ENCODE measurements at places on chromosomes 5 and 9.

DNA sequence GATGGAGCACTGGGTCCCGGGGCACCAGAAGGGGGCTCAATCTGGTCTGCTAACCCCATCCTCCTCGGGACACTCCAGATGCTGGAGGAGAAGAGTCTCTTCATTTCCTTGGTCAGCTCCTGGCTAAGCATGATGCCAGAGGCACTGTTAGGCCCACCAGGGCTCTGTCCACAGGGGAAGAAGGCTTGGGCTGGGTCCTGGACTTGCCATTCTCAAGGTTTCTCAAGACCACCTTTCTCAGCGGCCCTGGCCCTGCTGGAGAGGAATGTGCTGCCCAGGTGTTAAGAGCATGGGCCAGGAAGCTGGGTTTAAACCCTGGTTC is 7.9 kb downstream of the SH2D3C start:
- no peak for DNase-seq

GRCh38 chr5:135491038-135491551 is 38.9 kb upstream of the TIFAB start:
- DNase-seq, result no peak

DNA sequence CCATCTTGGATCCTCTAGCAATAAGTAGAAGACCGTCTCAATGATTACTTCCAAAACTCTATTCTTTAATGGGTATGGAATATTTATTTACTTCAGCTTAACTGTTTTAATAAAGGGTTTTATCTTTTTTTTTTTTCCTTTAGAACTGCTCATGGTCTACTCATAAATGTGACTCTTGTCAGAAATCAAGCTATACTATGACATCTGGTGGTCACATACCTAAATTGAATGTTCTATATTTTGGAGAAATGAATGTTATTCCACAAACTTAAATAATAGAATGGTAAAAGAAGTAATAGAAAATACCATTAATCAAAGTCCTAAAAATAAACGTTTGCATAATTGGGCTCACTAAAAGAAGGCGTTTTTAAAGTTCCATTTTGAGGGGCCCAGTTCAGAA is 131.2 kb upstream of the PLCXD3 start:
- DNase-seq, result no peak

DNA sequence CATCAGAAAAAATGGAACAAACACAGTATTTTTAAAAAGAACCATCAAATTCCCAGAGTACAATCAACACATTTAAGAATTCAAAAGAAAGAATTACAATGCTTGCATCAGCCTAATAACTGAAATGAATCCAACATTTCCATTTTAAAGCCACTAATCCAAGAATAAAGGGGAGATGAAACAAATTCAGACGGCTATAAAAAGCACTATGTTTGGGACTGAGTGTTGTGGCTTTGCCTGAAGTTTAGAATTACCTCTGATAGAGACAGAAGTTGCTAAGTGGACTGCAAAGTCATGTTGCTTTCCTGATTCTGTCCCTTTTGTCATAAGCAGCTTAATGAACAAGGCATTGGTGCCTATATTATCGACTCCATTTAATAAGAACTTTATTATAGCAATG is 135.4 kb upstream of the RGMB start:
- no peak for DNase-seq

- DNase-seq, result no peak
Measured at GRCh38 chr9:105320568-105320967, 76.1 kb downstream of the SLC44A1 start.

GRCh38 chr5:157137691-157138090 is 5.0 kb downstream of the MED7 start:
- no peak for DNase-seq

DNA sequence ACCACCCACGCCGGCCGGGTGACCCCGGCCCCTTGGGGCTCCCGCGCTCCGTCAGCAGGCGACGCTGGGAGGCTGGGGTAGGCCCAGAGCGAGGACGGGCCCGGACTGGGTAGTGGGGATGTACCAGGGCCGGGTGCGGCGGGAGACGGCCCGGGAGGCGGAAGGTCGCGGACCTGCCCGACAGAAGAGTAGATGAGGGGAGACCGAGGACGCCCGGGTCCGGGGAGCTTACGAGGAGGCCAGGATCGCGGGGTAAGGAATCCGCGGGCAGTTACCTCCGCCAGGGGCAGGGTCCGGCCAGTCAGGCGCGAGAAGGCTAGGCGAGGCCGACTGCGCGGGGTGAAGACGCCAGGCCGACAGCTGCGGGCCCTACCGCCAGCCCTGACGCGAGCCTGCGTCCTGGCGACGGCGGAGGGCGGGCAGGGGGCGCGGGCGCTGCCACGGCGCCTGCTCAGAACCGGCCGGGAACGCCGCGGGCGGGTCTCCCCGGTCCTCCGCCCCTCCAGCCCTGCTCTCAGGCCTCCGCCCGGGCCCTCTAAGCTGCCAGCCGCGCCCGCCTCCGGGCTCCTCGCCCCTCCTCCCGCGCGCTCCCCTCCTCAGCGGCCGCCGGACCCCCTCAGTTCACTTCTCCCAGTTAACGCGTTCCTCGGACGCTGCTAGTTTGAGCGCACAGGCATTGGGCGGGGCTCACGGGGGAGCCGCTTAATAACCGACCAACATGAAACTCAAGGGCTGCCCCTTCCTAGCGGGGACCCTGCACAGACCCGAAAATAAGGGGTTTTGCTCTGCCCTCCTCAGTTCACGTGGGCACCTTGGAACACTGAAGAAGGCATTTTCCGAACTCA is at the start of gene CPLANE1:
Gene CPLANE1 (minus strand): TSS at position 407 of the 845 bp plus-strand sequence. CDS start 1,678 bp downstream, outside the sequence.
- peak; percentile 53 for DNase-seq

GRCh38 chr5:64865662-64866061 is 96.9 kb downstream of the CWC27 start:
- no peak for DNase-seq

DNA sequence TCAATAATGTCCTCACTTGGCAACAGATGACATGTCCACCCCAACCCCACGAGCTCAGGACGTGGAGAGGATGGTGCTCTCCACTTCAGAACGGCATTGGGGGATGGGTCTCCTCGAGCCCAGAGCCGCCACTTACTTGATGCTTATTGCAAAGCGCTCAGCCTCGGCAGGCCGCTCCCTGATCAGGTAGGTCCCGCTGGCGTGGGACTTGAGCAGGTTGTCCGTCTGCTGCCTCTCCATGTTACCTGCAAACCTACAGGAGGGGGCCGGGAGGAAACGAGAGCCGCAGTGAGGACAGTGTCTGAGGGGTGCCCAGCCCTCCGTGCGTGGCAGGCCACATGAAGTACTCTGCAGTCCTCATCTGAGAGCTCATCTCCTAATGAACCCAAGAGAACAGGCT is 36.6 kb upstream of the SARDH start:
- no peak for DNase-seq

- DNase-seq, result no peak
Measured at GRCh38 chr9:100084128-100084453, 14.7 kb downstream of the ERP44 start.

DNA sequence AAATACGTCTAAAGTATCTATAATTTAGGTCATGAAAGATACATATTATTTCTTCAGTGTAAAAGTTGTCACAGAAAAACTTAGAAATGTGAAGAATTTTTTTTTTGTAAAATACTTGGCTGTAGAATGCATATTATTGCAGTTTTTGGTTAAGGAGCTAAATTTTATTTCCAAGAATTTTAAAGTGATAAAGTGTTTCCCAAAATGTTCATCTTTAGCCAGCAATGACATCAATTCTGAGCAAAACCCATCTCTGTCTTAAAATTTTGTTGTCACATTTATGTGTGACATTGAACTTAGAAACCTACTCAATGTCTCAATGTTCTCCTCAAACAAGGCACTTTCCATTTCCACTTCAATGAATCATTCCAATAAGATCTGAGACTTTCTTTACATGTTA is 47.8 kb upstream of the RPS23 start:
- DNase-seq, result no peak

DNA sequence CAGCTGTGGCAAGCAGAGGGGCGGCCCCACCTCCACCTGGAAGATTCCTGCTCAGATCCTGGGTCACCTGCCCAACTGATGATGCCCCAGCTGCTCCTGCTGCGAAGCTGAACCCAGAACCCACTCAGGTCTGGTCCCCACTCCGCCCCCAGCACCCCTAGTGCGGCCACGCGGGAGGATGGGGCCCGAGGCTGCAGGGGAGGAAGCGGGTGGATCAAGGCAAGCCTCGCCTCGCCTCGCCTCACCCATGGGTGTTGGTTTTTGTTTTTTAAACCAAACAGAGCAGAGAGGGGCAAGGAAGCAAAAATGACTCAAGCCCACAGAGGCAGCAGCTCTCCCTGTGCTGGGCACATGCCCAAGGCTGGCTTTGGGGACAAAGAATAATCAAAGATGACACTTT is 23.2 kb downstream of the ABO start:
- no peak for DNase-seq

DNA sequence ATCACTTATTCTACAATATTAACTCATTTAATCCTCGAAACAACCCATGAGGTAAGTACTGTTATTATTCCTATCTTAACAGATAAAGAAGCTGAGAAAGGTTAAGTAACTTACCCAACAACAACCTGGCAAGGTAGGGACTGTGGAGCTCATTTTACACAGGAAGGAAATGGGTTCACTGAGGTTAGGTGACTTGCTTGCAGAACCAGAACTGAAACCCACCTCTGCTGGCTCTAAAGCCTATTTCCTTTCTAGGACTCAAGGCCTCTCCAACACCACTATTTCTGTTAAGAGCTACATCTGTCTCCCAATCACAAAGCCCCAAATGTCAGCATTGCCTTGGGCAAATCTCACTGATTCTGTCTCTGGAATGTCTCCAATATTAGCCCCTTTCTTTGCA is 38.9 kb upstream of the IFNK start:
- DNase-seq, result no peak

- DNase-seq, result peak; percentile 61
Measured at GRCh38 chr5:399296-400281, 43.4 kb upstream of the EXOC3 start.

GRCh38 chr9:26551451-26551850 is 341.2 kb downstream of the CAAP1 start:
- DNase-seq, result no peak

- DNase-seq, result no peak
Measured at GRCh38 chr9:123395689-123396511, 39.9 kb downstream of the CRB2 start.

GRCh38 chr5:126707080-126707479 is 69.9 kb upstream of the LMNB1 start:
- DNase-seq, result no peak

DNA sequence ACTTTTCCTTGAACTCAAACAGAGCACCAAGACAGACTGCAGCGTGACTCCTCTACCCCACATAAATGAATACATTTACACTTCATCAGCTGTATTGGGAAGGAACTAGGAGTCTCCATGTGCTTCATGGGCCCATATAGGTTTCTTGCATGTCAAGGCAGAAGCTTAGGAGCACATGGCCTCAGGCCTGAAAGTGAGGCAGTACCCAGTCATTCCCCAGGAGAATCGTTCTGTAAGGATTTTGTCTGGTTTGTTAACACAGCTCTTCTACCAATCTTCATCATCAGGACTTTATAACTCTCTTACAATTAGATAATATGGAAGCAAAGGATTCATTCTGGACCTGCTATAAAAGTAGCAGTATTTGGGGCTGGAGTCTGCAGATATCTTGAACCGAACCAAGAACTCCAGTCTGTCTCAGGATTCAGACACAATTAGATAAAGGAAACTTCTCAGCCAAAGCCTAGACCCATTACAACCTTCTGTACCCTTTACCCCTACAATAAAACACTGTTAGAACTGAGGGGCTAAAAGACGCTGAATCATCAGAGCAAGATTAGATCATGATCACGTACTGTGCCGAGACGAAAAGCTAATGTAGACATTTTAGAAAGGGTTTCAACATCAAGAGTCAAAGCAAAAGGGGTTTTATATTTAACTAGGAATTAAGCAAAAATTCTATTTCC is 385.5 kb upstream of the SLC30A5 start:
- DNase-seq, result no peak

DNA sequence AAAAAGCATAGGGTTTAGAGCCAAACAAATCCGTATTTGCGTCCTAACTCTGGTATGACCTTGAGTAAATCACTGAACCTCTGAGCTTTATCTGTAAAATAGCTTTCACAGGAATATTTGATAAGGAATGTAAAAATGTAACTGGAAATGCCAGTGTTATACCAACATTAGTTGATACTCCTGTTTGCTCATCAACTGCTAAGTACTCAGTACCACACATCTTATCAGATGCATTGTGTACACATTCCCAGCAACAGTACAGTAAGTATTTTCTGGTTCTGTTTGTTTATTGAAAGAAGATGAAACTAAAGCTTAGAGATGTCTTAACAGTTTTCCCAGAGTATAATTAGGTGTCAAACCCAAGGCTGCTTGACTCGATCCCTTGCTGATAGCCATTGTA is 21.5 kb downstream of the SNAPC3 start:
- no peak for DNase-seq

DNA sequence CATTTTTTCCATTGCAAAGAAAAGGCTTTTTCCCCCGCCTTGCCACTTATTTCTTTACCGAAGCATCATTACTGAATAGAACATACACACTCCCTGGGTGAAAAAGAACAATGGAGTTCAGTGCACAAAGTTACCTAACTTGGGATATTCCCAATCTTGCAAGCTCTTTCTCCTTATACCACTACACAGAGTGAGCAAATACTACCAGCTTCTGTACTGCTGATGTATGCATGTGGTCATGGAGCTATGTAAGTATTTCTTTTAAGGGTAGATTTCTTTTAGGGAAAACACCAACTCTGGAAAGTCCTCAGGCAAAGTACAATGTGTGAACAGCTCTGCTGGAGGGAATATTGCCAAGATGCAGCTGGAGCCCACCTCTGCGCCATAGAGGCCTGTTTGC is 81.1 kb downstream of the AOPEP start:
- no peak for DNase-seq

Measured in HepG2 (cell line).